ENCODE measurements at places on chromosomes 16 and 17.

- no peak for DNase-seq
These were observed 400.5 kb upstream of the CCL2 start for GRCh38 chr17:33854596-33854995.

GRCh38 chr16:59907611-59908010 is 1173.5 kb upstream of the GOT2 start:
- no peak for DNase-seq

GRCh38 chr16:69373019-69373418 is 12.8 kb downstream of the TERF2 start:
- no peak for DNase-seq

GRCh38 chr16:58789351-58789750 is 55.2 kb upstream of the GOT2 start:
- DNase-seq = no peak

DNA sequence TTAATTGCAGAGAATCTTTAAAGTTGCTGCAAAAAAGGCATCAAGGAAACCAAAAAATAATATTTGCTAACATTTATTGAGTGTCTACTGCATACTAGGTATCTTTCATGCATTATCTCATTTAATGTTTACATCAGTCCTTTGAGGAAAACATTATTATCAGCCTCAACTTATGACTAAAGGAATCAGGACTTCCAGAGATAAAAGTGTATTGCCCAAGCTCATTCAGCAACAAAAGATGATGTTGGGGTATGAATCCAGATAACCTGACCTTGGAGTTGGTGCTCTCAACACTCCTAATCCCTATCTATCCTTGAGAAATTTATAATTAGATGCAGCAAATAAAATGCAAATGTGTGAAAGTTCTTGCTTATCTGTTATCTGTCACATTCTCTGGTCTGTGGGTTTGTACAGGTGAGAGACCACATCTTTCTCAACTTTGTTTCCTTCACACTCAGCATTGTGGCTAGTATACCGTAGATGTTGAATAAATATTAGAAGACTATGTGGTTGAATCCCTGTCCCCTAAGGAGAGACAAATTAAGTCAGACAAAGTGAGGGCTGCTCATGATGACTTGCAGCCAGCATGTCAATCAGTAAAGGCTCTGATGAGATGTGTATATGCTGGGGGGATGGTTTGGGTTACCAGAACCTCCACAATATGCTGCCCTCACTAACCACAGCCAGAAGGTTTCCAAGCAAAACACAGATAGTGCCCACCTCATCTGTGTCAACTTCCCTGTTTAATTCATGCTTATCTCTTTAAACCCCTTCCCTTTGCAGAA is 82.6 kb downstream of the NOG start:
- DNase-seq = no peak

- DNase-seq = no peak
These were observed 434.5 kb downstream of the SHISA9 start for GRCh38 chr16:13335879-13336278.

DNA sequence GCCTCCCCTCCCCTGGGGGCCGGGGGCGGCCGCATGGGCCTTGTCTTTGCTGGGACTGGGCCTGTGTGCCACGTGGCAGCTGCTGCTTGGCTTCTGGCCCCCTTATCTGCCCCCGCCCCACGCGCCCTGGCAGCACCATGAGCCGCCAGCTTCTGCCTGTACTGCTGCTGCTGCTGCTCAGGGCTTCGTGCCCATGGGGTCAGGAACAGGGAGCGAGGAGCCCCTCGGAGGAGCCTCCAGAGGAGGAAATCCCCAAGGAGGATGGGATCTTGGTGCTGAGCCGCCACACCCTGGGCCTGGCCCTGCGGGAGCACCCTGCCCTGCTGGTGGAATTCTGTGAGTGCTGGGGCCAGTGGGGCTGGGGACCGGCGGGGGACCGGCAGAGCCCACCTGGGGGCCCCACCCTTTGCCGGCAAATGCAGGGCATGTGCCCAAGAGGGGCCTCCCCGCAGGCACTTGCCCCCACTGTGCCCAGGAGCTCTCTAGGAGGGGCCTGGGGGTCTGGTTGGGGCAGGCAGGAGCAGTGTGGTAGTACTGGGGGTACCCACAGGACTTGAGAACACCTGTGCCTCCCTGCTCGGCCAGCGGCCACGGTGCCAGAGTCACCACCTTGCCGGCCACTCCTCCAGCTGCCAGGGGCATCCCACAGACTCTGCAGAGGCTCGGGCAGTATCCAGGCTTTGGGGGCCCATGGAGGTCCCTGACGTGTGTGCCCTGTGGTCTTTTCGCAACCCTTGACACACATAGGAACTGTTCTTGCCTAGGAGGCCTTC is at the start of gene PDIA2:
Gene PDIA2 (plus strand): TSS at position 132 of the 773 bp plus-strand sequence. CDS start 6 bp downstream, at position 138.
- DNase-seq = no peak

DNA sequence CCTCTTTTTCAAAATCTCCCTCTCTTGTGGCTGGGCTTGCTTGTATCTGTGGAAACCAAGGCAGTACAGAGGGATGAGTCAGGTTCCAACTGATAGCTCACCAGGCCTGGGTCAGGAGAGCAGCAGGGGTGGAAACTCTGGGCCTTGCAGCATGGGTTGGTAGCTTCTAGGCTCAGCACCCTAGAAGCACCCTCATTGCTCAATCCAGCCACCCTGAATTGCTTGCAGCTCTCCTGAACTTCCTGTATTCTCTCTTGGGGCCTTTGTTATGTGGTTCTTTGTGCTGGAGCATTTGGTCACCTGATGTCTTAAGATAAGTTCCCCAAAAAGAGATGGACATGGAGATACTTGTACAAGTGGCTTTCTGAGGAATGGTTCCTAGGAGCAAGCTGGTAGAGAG is 169.4 kb downstream of the IRX5 start:
- no peak for DNase-seq

DNA sequence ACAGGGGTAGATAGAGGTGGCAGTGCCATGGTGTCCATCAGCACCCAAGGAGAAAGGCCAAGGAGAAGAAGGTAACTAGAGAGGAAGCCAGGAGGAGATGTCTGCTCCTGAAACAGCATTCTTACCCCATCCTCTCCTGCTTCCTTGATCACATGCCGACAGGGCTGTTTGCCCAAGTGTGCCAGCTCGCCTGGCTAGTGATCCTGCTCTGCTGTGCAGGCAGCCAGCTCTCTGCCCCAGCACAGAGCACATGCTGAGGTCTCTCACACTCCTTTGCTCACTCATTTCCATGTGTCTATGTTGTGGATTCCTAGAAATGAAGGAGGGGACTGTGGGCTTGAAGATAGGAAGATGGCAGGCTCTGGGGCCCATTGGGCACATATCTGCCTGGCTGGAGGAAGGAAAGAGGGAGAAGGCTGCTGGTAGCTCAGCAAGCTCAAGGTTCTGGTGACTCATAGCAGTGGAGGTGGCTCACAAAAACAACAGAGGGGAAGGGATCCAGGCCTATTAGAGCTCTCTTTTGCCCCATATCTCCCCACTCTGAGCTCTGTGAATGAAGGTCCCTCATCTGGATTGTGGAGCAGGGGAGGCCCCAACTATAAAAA is 54.3 kb downstream of the NEUROD2 start:
- no peak for DNase-seq

GRCh38 chr16:444027-444426 is 18.6 kb downstream of the RAB11FIP3 start:
- no peak for DNase-seq

GRCh38 chr17:54971147-54971546 is 2.6 kb downstream of the STXBP4 start:
- no peak for DNase-seq

- DNase-seq = no peak
These were observed 5.9 kb downstream of the TRPV1 start for GRCh38 chr17:3603119-3603869.

GRCh38 chr16:70429888-70430666 is 8.8 kb downstream of the ST3GAL2 start:
- DNase-seq = no peak

- no peak for DNase-seq
These were observed 18.6 kb downstream of the CDH16 start for GRCh38 chr16:66899945-66900710.

- DNase-seq = peak; percentile 65
These were observed 110.8 kb upstream of the CDH5 start for GRCh38 chr16:66255647-66256046.

GRCh38 chr17:6072157-6072556 is 2.0 kb downstream of the WSCD1 start:
- DNase-seq = no peak

DNA sequence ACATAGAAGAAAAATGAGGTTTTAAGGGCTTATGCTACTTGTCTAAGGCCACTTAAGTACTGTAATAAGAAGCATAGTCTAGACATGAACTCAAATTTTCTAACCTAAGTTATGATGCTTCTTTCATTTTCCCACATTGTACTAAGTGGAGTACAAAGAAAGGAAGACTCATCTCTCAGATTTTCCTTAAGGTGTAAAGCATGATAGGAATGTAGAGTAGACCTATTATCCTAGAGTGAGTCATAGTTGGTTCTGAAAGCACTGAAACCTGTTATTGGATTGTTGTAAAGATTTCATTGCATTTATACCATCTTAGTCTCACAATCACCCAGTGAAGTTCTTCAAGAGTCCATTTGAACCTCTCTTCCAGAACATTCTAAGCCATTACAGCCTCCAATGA is 343.8 kb downstream of the TOX3 start:
- DNase-seq = no peak

DNA sequence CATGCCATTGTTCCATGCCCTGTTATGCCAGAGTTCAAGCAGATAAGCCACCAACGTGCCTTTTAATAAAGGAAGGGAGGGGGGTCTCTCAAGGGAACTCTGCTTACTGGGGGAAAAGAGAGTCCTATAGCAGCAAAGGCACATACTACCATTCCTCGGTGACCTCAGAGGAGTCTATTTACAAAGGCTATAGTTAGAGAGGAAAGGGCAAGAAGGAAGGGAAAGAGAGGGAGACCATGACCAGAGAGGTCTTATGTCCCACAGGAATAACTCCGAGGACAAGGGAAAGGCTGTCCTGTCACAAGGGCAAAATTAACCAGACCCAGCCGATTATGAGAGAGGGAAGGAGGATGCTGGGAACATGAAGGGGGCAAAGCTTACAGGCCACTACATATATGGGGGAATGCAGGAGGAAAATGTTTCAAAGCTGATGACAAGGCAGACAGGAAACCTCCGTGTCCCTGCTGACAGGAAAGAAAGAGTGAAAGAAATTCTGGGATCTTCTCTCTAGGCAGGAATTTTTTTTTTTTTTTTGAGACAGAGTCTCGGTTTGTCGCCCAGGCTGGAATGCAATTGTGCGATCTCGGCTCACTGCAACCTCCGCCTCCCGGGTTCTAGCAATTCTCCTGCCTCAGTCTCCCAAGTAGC is 51.5 kb downstream of the HIC1 start:
- DNase-seq = no peak

DNA sequence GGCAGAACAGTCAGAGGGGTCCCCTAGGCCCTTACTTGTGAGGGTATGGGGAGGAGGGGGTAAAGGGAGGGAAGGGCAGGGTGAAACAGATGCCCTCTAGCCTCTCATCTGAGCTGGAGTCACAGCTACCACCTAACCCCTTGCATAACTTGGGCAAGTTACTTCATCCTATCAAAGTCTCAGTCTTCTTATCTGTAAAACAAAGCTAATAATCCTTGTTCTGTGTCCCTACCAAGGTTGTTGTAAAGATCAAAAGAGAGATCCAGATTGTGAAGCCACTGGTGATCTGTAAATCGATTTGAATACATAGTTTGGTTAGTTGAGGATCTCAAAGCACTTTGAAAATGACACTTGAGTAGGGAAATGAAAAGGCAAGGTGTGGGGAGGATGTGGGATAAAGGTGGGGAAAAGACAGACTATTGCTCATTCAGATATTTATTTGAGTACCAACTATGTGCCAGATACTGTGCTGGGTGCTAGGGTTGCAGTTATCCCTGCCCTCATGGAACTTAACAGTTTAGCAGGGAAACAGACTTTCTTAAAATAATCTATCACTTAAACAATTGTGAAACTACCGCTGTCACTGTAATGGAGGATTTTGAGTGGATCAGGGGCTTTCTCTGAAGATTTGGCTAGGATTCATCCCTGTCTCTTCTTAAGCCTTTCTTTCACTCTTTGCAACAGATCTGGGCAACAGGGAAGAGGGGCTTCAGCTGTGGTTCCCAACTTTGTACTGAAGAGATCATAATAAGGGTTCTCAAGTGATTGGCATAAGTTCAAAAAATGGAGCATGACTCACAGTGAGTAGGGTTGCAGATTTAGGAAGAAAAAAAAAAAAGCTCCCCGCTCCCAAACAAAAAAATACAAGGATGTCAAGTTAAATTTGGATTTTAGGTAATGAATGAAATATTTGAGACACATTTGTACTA is 3.0 kb downstream of the HEATR9 start:
- no peak for DNase-seq

- DNase-seq = peak; percentile 81
These were observed 84.4 kb upstream of the NKD1 start for GRCh38 chr16:50463581-50464324.
